ENCODE measurements at places on chromosomes 5 and 9. TPM values are rescaled to one million over a fixed set of nuclear protein-coding genes. Genes with fewer than 3 reads are reported as not detected.

Gene DNAI1
- not detected for total RNA-seq

DNA sequence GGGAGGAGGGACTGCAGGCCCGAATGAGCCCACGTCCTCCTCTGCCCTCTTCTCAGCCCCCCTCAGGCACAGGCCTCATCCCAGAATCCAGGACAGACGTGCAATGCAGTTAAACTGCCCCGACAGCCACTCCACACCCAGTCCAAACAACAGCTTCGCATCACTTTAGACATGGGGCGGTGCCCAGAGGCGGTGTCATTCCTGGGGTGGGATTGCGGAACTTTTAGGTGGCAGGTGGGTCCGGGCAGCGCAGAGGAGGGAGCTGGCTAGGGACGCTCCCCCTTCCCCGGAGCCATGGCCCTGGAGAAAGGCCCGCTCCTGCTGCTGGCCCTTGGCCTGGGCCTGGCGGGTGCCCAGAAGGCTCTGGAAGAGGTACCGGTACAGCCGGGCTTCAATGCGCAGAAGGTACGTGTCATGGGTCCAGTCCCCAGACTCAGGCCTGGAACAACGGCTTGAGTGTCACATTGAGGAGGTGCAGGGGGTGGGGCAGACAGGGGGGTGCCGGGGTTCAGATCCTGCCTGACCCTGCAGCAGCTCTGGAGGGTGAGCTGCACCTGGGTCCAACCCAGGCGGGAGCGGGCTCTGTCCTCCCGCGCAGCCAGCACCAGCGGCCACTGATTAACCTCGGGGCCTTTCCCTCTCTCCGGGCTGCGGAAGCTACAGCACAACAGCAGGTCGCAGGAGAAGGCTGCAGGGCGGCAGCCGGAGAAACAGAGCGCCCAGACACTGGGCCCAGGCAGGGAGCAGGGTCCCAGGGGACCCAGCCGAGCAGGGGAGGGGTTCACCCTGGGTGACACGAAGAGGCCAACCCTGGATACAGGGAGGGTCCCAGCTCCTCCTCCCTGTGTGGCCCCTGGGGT is 25.2 kb downstream of the GLT6D1 start:
- no peak for DNase-seq

Gene ENTPD8
- 0.27 TPM for total RNA-seq

Gene HEMGN
- 15.1 TPM for total RNA-seq

DNA sequence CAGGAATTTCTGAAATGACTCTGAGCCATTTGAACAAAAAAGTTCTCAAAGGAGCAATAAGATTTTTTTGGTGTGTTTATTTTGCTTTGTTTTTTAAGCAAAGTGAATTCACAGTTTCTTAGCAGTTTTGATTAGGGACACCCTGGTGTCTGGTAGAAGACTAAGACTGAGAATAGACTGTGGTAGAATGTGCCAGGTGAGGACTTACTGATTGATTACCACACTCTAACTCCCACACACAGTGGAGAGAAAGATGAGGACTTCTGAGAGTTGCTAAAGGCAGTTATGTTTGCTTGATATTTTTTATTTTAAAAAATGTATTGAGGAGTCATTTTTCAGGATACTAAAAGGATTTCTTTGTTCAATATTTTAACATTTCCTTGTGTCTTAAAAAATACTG is 175.1 kb downstream of the CD180 start:
- no peak for DNase-seq

Gene HAVCR1
- 0.54 TPM for total RNA-seq

DNA sequence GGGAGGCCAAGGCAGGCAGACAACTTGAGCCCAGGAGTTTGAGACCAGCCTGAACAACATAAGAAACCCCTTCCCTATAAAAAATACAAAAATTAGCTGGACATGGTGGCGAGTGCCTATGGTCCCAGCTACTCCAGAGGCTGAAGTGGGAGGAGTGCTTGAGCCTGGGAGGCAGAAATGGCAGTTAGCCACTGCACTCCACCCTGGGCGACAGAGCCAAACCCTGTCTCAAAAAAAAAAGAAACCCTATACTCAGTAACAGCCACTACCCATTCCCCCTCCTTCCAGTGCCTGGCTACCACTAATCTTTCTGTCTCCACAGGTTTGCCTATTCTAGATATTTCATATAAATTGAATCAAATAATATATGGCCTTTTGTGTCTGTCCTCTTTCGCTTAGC is 14.3 kb upstream of the SIL1 start:
- no peak for DNase-seq

GRCh38 chr5:176985516-176985915 is 21.1 kb downstream of the UIMC1 start:
- no peak for DNase-seq

Gene BTNL9
- under 0.01 TPM for total RNA-seq

- DNase-seq: no peak
Observed at GRCh38 chr5:172487671-172488070, 33.3 kb upstream of the SH3PXD2B start.
